NAMALWA (cell line): ENCODE measurements at places on chromosomes 3 and 15.

- DNase-seq = no peak
These were observed 34.0 kb downstream of the PLEKHO2 start for GRCh38 chr15:64875641-64876223.

DNA sequence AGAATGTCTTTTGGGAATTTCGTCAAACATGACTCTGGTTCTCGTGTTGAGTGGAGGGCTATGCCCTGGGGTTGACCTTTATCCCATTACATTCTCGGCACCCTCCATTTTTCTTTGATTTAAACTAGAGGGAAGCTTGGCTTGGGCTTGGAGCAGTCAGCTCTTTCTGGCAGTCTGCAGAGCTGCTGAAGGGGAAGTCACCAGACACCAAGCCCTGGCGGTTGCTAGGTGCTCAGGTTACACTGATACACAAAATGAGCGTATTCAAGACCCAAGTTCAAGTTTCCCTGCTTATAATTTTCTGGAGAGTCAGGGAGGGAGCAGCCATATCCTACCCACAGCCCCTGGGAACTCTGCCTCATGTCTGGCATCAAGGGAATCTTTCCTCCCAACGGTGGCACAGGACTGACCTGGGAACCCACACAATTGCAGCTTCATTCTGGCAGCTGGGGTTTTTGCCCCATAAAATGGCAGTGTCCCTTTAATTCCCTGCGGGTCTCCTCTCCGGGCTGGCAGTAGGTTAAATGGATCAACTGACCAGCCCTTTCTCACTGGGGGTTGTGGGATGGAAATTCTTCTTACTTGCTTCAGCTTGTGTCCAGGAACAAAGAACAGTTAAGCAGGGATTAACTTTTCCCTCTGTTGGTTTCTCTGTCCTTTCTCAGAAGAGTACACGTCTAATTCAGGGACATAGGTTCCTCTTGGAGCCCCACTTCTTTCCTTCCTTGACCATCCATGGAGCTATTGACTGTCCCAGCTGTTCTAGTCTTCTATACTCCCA lies 110.0 kb upstream of the DLG1 start:
- DNase-seq = no peak

DNA sequence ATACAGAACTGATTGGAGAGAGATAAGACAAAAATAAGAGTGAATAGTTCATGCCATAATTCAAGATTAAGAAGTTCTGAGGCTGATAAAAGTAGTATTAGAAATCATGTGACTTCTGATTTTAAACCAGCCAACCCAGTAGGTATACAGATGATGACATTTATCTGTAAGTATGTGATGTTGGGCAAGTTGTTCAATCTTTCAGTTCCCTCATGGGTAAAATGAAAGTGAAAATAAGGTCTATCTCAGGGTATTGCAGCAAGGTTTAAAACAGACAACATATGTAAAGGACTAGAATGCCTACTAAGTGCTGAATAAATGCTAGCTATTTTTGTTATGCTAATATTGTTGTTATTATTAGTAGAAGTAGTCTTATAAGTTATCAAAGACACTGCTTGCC lies 1055.7 kb downstream of the NAALADL2 start:
- DNase-seq = no peak

DNA sequence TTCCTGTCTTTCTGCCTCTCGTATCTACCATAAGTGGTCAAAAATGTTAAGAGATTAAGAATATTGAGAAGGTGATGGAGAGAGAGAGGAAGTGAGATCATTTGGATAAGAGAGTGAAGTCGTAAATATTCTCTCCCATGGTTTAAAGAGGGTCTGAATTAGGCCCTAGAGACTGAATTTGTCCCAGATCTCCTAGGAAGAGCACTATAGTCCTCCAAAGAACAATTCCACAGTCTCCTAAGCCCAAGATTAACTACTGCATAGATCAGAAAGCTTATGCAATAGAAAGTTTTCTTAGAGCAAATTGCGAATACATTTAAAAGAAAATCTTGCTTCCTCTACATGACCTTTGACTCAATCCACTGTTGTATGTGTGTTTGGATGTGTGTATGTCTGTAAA lies 598.8 kb downstream of the TUSC7 start:
- no peak for DNase-seq

DNA sequence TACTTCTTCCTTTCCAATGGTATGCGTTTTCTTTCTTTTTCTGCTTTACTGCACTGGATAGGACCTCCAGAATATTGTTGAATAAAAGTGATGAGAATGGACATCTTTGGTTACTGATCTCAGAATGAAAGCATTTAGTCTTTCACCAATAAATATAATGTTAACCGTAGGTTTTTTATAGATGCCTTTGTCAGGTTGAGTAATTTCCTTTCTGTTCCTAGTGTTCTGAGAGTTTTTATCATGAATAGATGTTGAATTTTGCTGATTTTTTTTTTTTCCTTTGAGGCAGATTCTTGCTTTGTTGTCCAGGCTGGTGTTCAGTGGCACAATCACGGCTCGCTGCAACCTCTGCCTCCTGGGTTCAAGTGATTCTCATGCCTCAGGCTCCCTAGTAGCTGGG lies 158.4 kb downstream of the KLHL25 start:
- DNase-seq = no peak

DNA sequence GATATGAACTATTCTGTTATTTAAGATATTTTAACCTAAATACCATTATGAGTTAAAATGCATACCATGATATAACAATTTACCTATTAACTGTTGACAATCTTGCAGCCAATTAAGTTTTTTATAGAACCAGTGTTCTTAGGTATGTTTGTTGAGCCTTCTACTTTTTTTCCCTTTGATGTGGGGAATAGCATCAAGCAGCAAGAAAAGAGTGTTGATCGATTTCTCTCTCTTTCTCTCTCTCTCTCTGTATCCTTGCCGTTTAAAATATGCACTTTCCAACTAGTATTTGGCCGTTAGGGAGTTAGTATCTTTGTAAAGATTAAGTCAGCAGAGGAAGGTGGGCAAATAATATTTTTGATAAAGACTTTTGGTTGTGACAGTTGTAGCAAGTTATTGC lies 5.9 kb downstream of the CHD2 start:
- no peak for DNase-seq

GRCh38 chr3:194622621-194623340 lies 10.4 kb downstream of the TMEM44 start:
- no peak for DNase-seq

DNA sequence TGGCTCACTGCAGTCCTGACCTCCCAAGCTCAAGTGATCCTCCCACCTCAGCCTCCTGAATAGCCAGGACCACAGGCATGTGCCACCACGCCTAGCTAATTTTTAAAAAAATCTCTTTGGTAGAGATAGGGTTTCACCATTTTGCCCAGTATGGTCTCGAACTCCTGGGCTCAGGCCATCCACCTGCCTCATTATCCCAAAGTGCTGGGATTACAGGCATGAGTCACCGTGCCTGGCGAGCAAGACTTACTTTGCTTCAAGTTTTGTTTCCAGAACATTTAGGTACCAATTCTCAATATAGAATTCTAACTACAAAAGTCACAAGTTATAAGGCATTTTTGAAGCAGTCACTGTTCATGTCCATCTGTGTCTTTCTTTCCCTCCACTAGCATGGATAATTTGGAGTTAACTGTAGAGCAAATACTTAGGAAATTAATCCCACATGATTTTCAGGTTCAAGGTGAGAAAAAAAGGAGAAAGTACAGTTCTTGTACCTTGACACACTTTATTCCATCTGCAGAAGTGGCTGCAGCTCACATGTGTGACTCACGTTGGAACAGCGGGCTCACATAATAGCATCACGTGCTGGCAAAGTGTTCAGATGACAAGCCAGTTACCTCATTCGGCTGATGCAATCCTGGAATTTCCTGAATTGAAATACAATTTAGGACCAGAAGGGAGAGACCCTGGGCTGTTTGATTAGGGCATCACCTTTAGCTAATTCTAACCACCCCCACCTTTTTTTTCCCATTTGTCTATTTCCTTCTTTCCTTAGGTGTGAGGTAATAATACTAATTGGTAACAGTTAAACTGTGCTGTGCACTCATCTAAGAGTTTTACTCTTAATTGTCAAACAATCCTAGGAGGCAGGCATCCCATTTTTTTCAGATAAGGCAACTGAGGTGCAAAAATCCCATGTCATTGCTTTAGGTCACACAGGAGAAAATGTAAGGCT lies 46.9 kb upstream of the NEDD4 start:
- no peak for DNase-seq

GRCh38 chr3:167653760-167654159 lies at the start of gene WDR49:
Gene WDR49 (minus strand): TSS chr3:167653942. CDS start chr3:167653425, 517 bp downstream.
- peak; percentile 41 for DNase-seq

DNA sequence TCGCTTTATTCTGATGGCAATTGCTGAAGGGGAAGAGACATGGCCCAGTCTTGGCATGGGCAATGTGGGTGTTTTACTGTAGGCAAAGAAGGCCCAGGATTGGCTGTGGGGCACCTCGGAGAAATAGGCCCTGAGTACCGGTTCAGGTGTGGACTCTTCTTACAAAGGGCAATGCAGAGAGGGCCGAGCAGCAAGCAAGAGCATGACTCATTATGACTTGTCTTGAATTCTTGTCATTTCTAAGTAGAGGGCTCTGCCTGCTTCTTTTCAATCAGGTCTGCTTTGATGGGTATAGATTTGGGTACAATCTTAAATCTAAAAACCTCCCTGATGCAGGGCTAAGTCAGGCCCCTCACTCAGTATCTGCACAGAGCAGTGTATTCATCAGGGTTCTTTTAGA lies 14.8 kb upstream of the BUB1B start:
- DNase-seq = no peak

- DNase-seq = peak; percentile 87
These were observed 258.9 kb downstream of the UACA start for GRCh38 chr15:70504299-70504951.

GRCh38 chr15:22955544-22956119 lies 24.5 kb downstream of the CYFIP1 start:
- DNase-seq = no peak

DNA sequence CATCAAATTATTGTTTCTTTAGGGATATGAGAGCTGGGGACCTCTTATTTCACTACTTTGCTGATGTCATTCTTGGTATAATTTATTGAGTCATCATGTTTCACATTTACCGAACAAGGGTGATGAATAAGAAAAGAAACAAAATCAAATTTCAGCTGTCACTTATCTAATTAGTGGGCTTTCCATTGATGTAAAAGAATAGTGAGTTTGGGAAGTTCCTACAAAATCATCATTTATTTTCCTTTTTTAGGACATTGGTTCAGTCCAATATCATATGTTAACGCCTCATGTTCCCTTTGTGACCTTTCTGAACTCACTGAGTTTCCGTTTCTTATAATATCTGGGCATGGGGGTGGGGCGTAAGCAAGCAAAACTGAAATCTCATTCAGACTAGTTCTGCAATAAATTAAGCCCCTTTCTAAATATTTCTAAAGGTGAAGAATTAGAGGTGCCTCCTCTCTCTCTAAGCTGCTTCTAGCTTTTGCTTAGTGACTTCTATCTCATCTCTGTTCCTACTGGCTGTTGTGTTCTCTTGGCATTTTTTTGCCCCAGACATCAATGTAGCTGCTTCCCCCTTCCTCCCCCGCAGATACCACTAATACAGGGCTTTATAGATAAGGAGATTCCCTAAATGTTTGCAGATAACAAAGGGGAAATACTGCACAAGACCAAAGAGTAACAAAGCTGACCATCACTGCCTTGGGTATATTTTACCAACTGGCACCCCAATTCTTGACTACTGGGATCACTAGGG lies 238.0 kb upstream of the CTNNB1 start:
- no peak for DNase-seq

GRCh38 chr15:42345504-42345903 lies 13.8 kb upstream of the CAPN3 start:
- no peak for DNase-seq

DNA sequence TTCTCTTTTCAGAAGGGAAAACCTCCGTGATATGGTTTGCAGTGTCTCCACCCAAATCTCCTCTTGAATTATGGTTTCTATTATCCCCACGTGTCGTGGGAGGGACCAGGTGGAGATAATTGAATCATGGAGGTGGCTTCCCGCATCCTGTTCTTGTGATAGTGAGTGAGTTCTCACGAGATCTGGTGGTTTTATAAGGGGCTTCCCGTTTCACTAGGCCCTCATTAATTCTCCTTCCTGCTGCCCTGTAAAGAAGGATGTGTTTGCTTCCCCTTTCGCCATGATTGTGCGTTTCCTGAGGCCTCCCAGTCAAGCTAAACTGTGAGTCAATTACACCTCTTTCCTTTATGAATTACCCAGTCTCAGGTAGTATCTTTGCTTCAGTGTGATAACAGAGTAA lies 692.7 kb upstream of the GRM7 start:
- DNase-seq = no peak

DNA sequence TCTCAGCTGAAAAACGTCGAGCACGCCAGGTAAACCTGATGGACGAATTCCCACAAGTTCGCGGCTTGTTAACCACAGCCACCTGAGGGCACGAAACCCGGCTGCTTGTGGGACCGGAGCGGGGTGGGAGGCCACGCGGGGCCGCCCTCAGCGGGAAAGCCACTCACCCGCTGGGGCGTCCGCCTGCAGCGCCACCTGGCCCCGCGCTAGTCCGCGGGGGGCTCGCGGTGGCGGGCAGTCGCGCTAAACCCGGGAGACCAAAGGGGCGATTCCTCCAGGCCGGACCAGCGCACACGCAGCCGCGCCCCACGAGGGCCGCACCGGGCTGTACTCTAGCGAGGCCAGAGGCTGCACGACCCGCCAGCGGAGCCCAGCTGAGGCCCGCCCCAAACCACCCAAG lies 15.7 kb upstream of the CFAP161 start:
- no peak for DNase-seq

DNA sequence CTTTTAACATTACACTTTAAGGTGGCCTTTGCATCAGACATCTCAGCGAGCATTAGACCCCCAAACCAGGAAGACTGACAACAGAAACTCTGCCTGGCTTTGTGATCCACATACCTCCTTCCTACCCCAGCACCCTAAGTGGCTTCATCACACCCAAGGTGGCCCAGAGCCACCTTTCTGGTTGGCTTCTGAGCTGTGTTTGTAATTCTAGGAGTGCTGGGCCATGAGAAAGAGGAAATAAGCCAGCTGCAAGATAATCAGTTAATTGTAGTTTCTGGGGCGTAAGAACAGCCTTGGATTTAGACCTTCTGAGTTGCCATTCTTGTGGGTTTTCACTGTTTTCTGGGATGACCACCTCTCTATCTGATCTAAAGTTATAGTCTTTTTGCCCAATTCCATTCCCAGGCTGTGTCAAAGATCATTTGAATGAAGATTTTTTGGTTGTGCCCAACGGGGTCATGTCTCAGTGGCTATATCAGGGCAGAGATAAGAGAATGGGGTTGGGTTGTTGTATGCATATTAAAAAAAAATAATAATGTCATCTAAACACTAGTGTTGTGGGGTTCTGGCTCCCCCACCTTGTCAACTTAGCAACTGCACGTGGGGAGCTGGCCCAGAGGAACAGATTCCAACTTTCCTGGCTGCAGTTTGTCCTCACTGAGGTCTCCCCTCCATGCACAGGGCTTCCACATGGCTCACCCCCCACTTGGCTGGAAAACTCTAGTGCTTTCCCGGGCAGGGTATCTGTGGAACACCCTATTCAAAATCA lies 234.8 kb upstream of the WNT5A start:
- peak; percentile 40 for DNase-seq

- DNase-seq = no peak
These were observed 53.7 kb upstream of the GYG1 start for GRCh38 chr3:148937467-148938255.

DNA sequence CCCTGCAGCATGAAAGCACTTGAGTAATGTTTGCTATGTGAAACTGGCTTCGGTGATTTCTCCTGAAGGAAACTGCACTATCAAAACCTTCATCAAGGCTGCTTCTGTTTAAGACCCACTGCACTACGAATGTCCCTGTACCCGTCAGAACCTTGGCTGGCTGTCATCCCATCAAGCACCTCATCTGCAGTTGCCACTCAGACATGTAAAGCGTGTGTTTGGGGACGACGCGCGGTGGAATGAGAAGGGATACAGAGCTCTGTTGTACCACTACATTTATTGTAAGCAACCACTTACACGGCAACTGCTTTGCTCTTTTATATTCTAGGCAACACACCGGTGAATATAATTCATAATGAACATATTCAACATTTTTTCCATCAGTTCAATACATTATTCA lies 147.6 kb downstream of the TIGIT start:
- DNase-seq = no peak
